ENCODE measurements at places on chromosomes 7 and 10.

DNA sequence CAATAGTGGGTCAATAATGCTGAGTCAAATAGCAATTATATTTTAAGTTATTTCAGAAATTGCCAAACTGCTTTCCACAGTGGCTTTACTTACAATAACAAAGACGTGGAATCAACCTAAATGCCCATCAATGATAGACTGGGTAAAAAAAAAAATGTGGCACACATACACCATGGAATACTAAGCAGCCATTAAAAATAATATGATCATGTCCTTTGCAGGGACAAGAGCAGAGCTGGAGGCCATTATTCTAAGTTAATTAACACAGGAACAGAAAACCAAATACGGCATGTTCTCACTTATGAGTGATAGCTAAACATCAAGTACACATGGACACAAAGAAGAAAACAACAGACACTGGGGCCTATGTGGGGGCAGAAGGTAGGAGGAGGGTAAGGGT is 15.0 kb upstream of the CYP3A4 start:
- DNase-seq, result no peak

DNA sequence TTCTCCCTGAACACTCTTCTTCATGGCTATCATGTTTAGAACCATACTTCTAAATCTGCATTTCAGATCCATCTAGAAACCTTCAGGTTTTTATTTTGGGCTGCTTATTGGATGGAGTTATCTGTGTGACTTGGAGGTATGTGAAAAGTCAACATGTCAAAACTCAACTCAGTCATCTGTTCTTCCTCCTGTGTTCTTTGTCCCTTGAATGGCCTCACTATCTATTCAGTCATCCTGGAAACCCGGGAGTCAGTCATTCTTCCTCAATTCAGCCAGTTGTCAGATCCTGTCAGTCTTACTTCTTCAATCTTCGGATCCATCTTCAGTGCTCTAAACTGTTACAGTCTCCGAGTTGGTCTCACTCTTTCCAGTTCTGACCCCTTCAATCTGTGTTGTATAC is 52.2 kb downstream of the VKORC1L1 start:
- DNase-seq, result no peak

DNA sequence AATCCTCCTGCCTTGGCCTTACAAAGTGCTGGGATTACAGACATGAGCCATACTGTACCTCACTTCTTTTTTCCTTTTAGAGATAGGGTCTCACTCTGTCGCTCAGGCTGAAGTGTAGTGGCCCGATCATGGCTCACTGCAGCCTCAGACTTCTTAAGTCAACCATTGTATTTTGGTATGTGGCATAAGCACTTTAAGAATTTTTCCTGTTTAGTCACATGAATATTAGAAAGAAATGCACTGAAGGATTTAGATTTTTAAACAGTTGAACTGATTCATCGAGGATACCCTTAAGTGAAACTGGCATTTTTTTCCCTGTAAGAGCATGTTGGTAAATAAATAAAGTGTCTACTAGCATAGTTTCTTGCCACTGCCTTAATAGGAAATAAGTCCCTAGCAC is 319.3 kb upstream of the CACNA2D1 start:
- no peak for DNase-seq

DNA sequence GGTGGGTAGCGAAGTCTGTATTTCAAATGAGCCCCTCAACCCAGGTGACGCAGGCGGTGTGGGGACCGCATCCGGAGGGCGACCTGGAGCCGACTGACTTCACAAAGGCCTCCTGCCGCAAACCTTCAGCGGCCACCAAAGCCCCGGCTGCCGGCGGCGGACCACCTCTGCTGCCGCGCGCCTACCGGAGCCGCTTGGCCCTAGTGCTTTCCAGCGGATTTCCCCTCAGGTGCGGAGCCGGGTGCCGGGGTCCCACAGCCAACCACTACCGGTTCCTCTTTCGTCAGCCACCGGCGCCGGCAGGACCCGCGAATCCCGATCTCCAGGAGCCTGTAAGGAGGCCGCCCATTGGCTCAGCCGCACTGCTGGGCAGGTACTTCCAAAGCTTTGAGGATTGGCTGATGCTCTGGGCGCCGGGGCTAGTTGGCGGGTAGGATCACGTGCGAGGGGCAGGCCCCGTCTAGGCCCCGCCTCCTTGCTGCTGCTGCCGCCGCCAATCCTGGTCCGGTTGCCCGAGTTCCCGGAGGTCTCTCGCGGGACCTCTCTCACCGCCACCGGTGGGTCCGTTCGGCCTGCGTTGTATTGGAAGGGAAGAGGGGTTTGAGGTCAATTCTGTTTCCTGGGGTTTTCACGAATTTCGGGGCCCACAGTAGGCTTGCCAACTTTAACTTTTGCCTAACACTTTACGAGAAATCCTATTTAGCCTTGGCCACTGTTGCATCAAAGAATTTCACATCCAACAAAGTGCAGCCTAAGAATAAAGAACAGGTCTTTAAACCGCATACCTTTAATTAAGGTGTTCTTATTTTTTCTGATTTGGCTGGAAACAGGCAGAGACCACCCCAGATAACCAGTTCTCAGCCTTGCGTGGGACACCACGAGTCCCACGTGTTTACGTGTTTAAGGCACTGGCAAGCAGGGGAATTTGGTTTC is at the start of gene GSTO2:
GSTO2 (plus strand) TSS at position 472 of the 933 bp plus-strand sequence. CDS start 5,732 bp downstream, outside the sequence.
- peak; percentile 82 for DNase-seq

DNA sequence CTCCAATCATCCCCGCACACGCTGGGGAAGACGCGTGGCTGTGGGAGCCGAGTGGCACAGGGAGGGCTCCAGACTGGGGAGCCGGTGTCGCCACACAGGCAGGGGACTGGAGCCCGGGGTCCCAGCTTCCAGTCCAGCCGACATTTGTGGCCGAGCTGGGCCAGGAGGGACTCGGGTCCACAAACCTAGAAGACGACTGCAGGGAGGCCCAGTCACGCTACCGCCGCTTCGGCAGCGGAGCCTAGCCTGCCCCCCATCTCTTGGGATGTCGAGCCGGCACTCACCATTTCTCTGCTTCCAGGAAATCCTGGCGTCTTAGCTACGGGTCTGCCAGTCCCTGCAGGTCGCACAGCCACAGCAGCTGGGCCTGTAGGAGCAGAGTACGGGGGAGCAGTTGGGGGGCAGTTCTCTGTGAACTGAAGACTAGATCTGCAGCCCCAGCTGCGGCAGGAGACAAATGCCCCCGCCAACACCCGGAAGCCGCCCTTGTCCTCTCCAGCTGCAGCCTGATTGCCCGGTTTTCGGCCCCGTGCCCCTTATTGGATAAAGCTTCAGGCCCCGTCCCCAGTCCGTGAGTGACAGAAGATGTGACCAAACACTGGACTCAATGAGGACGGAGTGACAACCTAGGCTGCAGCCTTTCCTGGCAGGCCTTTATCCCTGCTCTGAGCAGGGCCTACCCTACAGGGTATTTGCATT is 270.7 kb downstream of the ZNF33B start:
- DNase-seq, result peak; percentile 57

- no peak for DNase-seq
Observed at GRCh38 chr10:5862360-5862961, 27.2 kb downstream of the ANKRD16 start.

DNA sequence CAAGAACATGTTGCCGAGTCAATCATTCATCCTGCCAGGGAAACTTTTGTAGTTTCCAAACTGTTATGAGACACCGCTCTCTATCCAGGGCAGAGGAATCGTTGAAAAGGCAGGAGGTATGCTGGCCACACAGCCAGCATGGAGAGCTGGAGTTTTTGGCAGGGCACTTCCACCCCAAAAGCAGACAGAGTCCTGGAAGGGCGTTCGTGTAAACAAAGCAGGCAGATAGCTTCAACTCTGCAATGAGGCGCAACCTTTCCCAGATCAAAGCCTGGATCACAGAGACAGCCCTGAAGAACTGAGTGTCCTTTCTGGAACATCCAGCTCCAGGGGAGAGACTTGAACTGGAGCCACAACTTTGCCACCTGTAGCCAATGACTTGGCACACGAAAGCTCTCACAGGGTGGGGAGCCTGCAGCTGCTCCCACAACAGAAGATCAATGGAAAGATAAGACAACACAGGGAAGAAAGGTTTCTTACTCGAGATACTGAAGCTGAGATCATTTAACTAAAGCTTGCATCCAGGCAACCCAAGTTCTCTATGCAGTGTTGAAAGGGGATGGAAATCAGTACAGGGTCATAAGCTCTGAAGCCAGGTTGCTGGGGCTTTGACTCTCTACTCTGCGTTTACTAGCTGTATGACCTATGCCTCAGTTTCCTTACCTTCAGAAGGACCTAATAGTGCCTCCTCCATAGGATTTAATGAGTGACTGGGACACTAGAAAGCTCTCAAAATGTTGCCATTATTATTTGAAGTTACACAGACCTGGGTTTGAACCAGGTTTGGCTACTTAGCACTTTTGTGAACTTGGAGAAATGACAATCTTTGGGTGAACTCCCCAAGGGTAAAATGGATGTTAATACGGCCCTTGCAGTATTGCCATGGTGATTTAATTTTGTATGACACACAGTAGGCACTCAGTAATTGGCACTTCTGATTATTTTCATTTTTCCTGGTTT is 434.8 kb upstream of the NPVF start:
- DNase-seq, result no peak
